Germinal center (tissue), 1 donor: ENCODE measurements at places on chromosomes 12 and 14.

DNA sequence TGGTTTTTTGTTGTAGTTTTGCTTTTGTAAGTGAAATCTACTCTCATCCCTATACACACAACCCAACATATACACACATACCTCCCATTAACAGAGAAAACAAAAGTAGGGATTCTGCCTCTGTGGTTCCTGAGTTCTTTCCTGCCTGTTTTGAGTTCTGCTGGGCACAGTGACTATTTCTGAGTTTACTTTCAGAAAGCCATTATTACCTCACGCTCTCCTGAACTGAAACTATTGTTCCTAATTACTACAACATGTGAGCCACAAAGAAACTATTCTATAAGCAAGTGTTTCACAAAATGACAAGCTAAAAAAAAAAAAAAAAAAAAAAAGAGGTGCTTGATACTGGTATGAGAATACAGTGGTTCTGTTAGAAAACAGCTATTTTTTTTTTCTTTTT, 110.9 kb downstream of the ALG10B start:
- DNase-seq = no peak

DNA sequence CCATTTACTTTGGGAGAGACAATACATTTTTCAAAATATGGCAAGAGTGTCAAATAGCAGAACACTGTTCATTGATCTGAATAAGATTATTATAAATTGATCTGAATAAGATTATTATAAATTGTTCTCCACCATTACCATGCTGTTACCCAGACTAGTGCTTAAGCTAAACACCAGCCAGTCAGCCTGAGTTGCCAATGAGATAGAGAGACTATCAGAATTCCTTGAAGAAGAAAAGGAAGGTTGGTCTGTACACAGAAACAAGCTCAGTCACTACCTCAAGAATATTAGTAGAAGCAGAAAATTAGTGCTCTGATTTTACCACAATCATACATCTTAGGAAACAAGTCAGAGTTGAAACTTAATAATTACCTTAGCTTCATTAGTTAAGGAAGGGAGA, 469.8 kb downstream of the FOXG1 start:
- no peak for DNase-seq

DNA sequence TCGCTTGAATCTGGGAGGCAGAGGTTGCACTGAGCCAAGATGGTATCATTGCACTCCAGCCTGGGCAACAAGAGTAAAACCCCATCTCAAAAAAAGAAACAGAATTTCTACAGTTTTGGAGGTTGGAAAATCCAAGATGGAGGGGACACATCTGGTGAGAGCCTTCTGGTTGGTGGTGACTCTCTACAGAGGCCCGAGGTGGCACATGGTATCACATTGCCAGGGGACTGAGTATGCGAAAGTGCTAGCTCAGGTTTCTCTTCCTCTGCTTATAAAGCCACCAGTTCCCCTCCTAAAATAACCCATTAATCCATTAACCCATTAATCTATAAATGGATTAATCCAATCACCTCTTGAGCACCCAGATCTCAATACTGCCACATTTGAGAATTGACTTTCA, 70.8 kb upstream of the DACT1 start:
- no peak for DNase-seq

DNA sequence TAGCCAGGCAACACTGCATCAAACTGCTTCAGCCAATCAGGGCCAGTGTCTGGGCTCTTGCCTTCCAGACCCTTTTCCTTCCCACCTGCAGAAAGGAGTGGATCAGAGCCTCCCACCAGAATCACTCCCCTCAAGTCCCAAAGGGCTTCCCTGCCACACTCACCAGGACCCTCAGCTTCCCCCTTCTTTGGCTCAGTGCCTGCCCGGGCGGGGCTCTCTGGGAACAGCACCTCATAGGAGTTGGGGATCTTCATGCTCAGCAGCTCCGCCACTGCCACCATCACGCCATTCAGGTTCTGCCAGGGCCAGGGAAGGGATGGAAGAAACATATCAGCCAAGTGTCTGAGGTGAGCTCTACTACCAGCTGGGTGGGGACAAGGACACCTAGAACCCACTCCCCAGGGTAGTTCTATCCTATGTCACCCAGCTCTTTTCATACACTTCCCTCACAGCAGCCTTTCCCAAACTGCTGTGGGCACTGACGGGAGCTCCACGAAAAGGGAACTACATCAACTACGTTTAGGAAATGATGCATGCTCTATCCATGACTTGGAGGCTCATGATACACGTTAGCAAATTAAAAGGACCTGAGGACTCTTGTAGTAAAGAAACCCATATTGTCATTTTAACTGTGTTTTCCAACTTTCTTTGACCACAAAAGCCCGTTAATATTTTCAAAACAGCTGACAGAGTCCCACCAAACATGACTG, 9.4 kb upstream of the PRKAG1 start:
- no peak for DNase-seq

DNA sequence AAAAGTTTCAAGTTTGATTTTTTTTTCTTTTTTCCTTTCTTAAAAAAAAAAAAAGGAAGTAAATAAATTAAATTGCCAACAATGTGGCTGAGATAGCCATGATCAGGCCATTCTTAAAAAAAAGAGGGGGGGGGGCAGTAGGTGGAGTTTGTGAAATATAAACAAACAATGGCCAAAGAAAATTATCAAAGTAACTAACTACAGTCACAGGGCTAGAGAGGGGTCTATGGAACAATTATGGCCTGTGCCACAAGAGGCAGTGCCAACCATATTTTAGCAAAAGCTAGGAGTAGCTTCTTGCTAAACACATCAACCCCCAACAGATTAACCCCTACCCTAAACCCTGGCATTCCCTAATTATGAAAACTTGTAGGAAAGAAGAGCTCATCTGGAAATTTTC, 16.2 kb upstream of the SMARCC2 start:
- DNase-seq = no peak

GRCh38 chr14:94056579-94057308, 24.3 kb downstream of the DDX24 start:
- no peak for DNase-seq
